Transverse colon (tissue), 4 donors: ENCODE measurements at places on chromosomes 1 and 21.

DNA sequence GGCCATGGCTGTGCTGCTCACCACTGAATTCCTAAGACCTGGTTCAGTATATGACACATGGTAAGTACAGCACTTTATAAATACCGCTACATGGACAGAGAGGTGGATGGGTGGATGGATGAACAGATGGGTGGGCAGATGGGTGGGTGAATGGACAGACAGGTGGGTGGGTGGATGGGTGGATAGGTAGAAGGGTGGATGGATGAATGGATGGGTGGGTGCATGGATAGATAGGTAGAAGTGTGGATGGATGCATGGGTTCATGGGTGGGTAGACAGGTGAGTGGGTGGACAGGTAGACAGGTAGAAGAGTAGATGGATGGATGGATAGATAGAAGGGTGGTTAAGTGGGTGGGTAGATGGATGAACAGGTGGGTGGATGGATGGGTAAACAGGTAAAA is 54.8 kb downstream of the TMCO4 start:
- peaks cover 6% of the 10 kb centered on the region for H3K36me3 ChIP-seq
- no peak overlapping the region for H3K4me3 ChIP-seq
- no peaks in the 10 kb centered on the region for H3K4me1 ChIP-seq

DNA sequence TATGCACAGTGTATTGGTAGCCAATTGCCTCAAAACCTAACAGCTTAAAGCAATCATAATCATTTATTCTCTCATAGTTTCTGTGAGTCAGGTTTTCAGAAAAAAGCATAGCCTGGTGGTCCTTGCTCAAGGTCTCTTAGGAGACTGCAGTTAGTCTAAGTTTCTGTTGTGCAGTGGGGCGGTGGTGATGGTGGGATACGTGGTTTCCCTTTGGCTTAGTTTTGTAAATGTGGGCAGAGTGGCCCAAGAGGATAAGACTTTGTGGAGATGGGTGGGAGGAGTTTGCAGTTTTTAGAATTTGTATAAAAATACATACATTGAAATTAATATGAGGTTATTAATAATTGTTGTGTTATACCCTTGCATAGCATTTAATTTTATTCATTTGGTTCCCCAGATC is 68.6 kb downstream of the NOS1AP start:
- DNase-seq = no peak
- H3K27ac ChIP-seq = no peak overlapping the region
- H3K4me3 ChIP-seq = no peak overlapping the region
- H3K36me3 ChIP-seq = no peaks in the 10 kb centered on the region
- no peaks in the 10 kb centered on the region for H3K27me3 ChIP-seq

GRCh38 chr1:46558141-46558963 is 6.9 kb upstream of the KNCN start:
- H3K4me3 ChIP-seq = no peak overlapping the region
- no peaks in the 10 kb centered on the region for H3K36me3 ChIP-seq
- H3K27me3 ChIP-seq = no peaks in the 10 kb centered on the region
- no peaks in the 10 kb centered on the region for H3K4me1 ChIP-seq
- DNase-seq = no peak

GRCh38 chr1:222940095-222940494 is 125.3 kb downstream of the DISP1 start:
- H3K27me3 ChIP-seq = no peaks in the 10 kb centered on the region
- H3K36me3 ChIP-seq = no peaks in the 10 kb centered on the region
- DNase-seq = no peak
- H3K4me1 ChIP-seq = no peaks in the 10 kb centered on the region

DNA sequence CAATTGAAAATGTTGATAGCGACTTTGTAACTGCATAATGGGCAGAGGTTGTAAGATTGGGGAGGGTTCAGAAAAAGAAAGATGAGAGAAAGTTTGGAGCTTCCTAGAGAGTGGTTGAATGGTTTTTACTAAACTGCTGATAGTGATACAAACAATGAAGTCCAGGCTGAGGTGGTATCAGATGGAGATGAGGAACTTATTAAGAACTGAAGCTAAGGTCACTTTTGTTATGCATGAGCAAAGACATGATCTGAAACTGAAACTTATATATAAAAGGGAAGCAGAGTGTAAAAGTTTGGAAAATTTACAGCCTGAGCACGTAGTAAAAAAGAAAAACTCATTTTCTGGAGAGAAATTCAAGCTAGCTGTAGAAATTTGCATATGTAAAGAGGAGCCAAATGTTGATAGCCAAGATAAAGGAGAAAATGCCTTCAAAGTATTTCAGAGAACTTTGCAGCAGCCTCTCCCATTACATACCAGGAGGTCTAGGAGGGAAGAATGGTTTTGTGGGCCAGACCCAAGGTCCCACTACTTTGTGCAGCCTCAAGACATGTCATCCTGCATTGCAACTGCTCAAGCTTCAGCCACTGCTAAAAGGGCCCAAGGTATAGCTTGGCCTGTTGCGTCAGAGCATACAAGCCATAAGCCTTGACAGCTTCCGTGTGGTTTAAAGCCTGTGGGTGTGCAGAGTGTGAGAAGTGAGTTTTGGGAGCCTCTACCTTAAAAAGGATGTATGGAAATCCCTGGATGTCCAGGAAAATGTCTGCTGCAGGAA is 843.9 kb downstream of the AMY1C start:
- H3K36me3 ChIP-seq = no peaks in the 10 kb centered on the region
- no peaks in the 10 kb centered on the region for H3K4me1 ChIP-seq
- H3K27me3 ChIP-seq = no peaks in the 10 kb centered on the region
- no peak overlapping the region for H3K4me3 ChIP-seq
- no peak overlapping the region for H3K27ac ChIP-seq
- DNase-seq = no peak

DNA sequence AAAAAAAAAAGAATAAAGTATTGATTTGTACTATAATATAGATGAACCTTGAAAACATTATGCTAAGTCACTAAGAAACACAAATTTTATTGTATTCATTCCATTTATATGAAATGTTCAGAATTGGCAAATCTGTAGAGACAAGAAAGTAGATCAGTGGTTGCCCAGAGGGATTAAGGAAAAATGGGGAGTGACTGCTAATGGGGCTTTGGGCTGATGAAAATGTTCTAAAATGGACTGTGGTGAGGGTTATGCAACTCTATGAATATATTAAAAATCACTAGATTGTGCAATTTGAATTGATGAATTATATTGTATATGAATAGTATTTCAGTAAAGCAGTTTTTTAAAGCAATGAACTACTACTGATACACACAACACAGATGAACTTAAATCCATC is 10.0 kb downstream of the GDAP2 start:
- no peak overlapping the region for H3K4me3 ChIP-seq
- DNase-seq = no peak
- no peak overlapping the region for H3K27ac ChIP-seq
- no peaks in the 10 kb centered on the region for H3K27me3 ChIP-seq

DNA sequence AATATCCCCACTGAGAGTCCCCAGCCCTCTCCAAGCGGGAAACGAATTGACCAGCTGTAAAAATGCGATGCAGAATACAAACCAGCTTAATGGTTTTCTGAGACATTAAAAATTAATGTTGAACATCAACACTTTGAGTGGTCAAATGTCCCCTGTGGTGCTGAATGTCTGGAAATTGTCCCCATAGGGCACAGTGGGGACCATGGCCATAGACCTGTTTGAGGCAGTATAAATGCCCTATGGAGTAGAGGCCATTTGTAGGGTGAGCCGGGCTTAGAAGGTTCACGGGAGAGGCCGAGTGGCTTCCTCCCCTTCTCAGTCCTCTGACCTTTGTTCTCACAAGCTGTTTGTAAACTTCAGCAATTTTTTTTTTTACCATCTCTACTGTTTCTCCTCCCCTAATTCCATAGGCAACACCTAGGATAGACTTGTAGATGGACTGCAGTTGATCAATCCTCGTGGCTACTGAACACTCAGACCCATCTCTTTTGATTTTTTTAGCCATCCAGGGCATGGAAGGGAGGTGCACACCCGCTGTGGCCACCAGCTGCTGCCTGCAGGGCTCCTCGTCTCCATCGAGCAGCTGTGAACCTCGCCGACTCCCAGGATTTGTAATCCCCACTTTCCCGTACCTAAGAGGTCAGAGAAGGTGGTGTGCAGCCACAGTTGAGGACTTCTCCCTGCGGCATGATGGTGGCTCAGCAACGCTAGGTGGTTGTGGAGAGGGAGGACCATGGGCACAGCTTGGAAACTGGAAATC is 41.0 kb downstream of the KAZN start:
- H3K36me3 ChIP-seq = no peaks in the 10 kb centered on the region
- no peak overlapping the region for H3K27ac ChIP-seq
- H3K27me3 ChIP-seq = no peaks in the 10 kb centered on the region
- no peak overlapping the region for H3K4me3 ChIP-seq

- H3K4me1 ChIP-seq = no peaks in the 10 kb centered on the region
- no peaks in the 10 kb centered on the region for H3K27me3 ChIP-seq
- DNase-seq = no peak
- H3K4me3 ChIP-seq = no peak overlapping the region
- no peaks in the 10 kb centered on the region for H3K36me3 ChIP-seq
- no peak overlapping the region for H3K27ac ChIP-seq
Observed at GRCh38 chr1:96365596-96366390, 355.8 kb upstream of the PTBP2 start.

GRCh38 chr1:83705091-83705490 is 293.8 kb downstream of the TTLL7 start:
- H3K36me3 ChIP-seq = no peaks in the 10 kb centered on the region
- no peaks in the 10 kb centered on the region for H3K4me1 ChIP-seq
- H3K27ac ChIP-seq = no peak overlapping the region
- no peak for DNase-seq

DNA sequence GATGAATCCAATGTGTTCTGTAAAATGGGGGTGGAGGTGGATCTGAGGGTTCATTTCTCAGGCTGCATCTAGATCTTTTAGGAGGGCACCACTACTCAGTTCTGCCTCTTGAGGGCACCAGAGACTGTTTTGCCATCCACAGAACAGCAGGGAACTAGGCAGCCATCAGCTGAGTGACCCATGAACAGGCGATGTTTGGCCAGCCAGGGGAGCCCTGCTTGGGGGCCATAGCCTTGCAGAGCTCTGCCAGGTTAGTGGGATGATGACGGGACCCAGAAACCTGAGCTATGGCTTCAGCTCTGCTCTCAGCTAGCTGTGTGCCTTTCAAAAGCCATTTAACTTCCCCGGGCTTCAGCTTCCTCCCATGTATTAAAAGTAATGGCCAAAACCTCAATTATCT is 13.4 kb upstream of the NOS1AP start:
- peak; percentile 72 for DNase-seq
- no peaks in the 10 kb centered on the region for H3K4me1 ChIP-seq
- no peaks in the 10 kb centered on the region for H3K36me3 ChIP-seq

DNA sequence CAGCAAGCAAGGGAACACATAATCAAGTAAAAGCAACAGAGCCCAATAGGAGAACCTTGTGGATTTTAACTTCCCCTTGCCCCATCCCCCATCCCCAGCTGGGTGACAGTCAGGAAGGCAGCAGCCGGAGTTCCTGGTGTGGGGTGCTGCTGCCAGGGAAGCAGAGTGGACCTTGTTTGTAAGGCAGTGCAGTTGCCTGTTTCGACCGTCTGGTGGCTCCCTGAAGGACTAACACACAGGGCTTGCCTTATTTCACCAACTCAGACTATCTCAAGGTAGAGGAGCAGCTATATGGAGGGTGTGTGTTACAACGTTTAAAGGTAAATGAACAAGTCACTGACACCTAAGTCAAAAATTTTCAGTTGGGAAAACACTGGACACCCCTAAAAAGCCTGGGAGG is 6.6 kb downstream of the KRTAP10-8 start:
- peak; percentile 22 for DNase-seq
- no peak overlapping the region for H3K27ac ChIP-seq
- H3K36me3 ChIP-seq = no peaks in the 10 kb centered on the region
- H3K4me3 ChIP-seq = no peak overlapping the region

DNA sequence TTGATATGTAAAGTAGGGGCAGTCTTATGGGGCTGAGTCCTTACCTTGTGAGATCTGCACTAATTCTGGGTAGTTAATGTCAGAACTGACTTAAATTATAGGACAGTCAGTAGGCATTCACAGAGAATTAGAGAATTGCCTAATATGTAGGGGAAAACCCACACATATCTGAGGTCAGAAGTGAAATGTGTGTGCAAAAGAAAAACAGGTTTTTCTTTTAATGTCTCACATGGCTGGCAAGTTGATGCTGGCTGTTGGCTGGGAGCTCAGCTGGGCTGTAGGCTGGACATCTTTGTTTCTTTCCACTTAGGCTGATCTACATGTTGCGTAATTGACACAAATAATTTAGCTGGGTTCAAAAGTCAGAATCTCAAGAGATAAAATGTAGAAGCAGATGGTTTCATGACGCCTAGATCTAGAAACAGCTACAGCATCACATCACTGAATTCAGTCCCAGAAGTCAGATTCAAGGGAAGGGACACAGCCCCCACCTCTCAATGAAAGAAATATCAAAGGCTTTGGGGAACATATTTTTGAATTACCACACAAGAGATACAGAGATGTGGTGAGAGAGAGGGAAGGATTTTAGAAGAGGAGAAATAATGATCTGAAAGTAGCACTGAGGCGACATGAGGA is 98.9 kb downstream of the TNFSF18 start:
- no peaks in the 10 kb centered on the region for H3K27me3 ChIP-seq
- DNase-seq = no peak
- H3K4me1 ChIP-seq = no peaks in the 10 kb centered on the region
- no peak overlapping the region for H3K4me3 ChIP-seq
- no peak overlapping the region for H3K27ac ChIP-seq

- H3K4me3 ChIP-seq = no peak overlapping the region
- H3K27ac ChIP-seq = peak overlapping the region; percentile 95
- H3K27me3 ChIP-seq = no peaks in the 10 kb centered on the region
Observed at GRCh38 chr21:45293726-45294401, 6.2 kb upstream of the POFUT2 start.

DNA sequence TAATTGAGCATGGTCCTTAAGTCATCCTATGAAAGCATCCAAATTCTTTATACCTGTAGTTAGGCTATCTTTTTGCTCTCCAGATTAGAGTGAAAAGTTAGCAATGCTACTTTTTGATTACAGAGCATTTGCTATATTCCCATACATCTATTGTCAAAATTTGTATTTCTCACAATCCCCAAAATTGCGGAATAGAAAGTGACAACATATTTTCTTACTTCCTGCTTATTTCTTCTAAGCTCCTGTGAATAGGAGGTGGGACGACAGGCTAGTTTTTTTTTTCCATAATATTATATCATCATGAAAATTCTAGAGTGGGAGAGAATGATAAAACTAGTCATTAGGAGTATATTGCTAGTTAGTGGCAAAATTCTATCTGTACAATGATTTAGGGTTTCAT is 264.0 kb upstream of the DPYD start:
- no peak for DNase-seq
- no peaks in the 10 kb centered on the region for H3K4me1 ChIP-seq
- H3K36me3 ChIP-seq = no peaks in the 10 kb centered on the region
- H3K27me3 ChIP-seq = no peaks in the 10 kb centered on the region
- no peak overlapping the region for H3K4me3 ChIP-seq
- no peak overlapping the region for H3K27ac ChIP-seq

DNA sequence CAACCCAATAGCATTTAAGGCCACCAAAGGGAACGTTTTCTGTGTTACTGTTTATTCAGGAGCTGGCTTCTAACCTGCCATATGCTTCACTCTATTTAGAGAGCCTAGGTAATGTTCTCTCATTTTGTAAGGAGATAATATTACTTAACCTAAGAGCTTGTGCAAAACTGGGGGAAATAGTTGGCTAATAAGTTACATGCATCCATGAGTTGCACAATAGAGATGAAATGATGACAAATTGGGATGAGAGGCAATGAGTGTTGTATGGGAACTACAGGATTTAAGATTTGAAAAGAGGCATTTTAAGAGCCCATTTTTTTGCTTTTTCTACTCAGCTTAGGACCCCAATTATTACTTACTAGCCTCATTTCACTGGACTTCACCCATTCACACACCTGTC is 151.0 kb downstream of the ST6GALNAC3 start:
- H3K36me3 ChIP-seq = no peaks in the 10 kb centered on the region
- H3K4me1 ChIP-seq = no peaks in the 10 kb centered on the region
- no peak for DNase-seq
- no peak overlapping the region for H3K4me3 ChIP-seq
- no peak overlapping the region for H3K27ac ChIP-seq
